ENCODE measurements at places on chromosomes 5 and 9.

- no peak for DNase-seq
Measured at GRCh38 chr5:130282049-130282448, 377.8 kb downstream of the CHSY3 start.

- DNase-seq: no peak
Measured at GRCh38 chr9:23823986-23824829, 1.8 kb downstream of the ELAVL2 start.

DNA sequence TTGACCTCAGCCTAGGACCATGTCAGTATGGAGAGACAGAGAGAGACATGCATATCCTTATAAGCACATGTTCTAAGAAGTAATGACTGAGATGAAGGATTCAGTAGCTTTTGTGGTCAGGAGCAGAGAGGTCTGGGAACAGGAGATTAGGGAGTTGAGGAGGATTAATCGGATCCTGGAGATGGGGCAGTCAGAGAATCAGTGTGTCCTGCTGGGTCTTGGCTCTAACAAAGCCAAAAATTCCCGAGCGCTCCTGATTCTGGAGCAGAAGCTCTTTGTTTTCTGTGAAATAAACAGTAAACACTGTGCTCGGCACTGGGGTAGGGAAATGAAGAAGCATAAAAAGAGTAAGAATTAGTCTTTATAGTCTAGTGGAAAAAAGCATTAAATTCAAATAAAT, 520.0 kb upstream of the CLINT1 start:
- no peak for DNase-seq

DNA sequence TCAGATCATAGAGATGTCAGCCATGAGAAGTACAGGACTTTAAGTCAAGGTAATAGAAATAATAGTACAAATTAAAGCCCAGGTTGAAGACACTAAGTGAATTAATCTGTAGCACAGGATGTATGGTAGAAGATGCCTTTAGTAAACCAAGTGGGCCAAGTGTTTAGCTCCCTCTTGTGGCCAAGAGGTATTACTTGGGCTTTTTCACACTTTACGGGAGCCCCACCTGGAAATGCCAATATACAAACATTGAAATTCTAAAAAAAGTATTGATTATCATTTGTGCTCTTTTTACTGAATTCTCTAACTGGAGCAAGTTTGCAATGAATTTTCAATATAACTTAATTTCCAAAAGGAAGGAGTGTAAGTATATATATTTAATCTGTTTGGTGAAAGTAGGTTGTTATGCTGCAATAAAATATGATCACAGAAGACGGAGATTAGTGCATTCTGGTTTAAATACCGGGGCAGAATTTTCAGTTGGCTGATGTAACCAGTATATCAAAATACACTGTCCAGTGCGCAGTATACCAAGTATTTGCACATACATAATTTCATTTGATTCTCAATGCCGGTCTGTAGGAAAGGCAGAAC, 84.7 kb downstream of the PARP8 start:
- no peak for DNase-seq

DNA sequence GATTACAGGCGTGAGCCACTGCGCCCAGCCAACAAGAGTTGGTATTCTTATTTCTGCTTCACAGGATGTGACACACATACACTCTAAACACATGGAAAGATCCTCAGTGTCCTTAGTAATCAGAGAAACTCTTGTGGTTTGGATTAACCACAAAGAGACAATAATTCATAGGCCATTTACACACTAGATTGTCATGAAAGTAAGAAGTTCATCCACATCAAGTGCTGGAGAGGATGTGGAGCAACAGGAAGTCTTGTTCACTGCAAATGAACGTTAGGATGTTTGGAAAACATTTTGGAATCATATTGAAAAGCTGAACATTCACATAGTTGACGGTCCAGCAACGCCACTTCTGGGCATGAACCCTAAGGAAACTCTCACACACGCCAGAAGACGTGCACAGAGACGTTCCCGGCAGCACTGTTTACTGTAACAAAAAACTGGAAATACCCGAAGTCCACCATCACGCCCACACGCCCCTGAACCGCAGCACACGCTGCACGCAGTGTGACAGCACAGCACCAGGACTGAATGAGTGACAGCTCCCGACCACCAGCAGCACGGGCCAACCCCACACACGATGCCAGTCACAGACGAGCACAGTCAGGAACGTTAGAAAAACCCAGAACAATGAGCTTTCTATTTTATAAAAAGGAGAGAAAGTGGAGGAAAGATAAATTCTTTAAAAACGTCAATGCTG, 87.6 kb downstream of the COL23A1 start:
- DNase-seq: no peak

DNA sequence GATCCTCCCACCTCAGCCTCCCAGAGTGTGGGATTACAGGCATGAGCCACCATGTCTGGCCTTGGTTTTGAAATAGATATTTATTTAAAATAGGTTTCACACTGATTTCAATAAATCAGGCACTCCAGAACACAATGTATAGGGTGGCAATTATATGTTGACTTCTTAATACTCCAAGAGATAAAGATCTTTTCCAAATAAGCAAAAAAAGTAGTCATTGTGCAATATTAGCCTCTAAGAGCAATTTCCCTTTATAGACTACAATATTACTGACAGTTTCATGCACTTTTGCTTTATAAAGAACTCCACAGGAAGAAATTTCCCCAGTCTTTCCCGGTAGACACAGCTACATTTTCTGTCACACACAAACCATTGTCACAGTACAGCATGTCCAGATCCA, 23.4 kb upstream of the RUFY1 start:
- DNase-seq: no peak

DNA sequence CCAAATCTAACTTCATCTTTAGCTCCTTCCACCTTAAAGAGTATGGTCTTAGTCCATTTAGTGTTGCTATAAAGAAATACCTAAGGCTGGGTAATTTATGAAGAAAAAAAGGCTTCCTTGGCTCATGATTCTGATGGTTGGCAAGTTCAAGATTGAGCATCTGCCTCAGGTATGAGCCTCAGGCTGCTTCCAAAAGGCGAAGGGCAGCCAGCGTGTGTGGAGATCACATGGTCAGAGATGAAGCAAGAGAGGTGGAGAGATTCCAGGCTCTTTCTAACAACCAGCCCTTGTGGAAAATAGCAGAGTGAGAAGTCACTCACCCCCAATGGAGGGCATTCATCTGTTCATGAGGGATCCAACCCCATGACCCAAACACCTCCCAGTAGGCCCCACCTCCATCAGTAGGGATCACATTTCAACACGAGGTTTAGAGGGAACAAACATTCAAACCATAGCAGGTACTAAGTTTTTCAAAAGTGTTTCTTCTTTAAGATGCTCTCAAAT, 225.9 kb downstream of the SGCD start:
- DNase-seq: no peak

DNA sequence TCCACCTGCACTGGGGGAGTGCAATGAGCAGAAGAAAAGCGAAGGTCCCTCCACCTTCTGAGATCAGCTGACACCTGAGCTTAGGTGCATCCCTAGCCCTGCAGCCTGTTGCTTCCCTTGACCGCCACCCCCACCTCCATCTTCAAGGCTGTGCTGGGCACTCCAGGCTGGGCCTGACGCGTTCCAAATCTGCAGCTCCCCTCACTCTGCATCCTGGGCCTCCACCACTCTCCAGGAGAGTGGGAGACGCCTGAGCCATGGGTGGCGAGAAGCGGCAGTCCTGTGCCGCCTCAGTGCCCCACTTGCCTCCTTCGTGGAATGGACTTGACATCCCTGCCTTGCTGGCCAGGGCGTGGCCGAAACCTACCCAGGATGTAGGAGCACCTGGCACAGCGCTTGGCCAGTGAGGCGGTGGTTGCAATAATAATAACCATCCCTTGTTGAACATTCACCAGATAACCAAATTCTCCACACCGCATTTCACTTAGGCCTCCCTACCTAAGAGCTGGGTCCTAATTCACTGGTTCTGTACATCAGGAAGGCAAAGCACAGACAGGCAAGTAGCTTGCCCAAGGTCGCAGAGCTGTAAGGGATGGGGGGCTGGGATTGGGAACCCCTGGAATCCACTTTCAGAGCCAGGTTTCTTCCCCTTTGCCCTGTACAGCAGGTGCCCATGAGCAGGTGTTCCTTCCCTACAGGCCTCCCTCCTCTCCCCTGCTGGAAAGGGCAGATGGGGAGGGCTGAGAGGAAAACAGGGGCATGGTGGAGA, 11.7 kb downstream of the B4GALT7 start:
- DNase-seq: no peak

DNA sequence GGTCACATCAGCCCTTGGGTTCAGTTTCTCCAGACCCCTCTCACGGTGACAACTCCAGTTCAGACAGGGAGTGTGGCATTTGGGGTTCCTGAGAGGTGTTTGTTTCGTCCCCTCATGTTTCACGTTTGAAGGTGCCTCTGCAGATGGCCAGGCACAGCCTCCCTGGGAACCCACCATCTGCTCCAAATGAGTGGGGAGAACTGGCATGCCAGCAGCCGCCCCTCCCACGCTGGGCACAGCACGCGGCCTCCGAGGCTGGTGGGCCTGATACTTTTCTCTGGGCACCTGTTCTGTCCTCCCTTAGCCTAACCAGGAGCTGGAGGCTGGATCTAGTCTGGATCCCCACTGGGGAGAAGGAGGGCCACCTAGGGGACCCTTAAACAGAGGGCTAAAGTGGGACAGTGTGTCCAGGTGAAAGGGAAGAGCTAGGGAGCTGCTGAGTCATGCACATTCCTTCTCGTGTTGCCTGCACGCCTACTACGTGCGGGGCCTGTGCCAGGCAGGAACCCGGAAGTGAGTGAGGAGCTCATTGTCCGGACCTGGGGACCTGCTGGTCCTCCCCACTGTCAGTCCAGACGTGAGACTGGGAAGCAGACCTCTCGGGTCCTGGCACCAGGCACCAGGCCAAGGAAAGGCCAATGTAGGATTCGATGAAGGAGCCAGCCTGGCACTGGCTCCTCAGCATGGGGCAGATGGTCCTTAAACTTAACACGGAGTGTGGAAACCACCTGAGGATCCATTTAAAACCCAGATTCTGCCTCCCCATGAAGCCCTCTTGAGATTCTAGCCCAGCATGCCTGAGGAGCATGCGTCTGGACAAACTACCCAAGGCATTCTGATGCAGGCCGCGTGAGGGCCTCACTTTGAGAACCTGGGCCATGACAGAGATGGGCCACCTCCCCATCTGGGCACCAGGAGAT, 11.7 kb downstream of the DNM1 start:
- DNase-seq: no peak

DNA sequence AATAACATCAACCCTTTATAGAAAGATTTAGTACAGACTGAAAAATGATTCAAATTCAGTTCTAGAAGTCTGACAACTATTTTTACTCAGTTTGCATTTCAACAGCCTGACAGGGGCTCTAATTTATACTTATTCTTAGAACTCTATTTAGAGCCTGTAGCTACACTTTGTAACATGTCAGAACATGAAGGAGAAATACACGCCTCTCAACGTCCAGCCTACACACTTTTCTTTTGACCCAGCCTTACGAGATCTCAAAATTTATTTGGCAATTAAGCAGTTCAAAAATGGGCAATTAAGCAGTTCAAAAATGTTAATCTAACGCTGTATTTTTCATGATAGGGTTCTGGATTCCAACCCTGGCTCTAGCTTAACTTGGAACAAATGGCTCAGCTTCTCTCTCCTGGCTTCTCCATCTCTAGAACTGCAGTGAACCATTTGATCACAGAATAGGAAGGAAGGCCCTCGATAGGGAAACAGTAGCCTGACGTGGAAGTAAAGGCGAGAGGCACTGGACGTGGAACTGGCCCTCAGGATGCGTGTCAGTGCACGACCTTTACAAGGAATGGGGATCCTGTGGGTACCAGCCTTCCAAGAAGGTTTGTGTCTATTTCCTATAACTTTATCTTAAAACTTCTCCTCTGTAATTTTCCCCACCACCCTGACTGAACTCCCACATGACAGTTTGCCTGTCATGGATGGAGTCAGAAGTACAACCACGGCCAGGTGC, 66.4 kb downstream of the PRRT1B start:
- no peak for DNase-seq

GRCh38 chr9:132630116-132630515, 39.7 kb downstream of the DDX31 start:
- DNase-seq: no peak

- no peak for DNase-seq
Measured at GRCh38 chr9:102101723-102102122, 363.3 kb upstream of the GRIN3A start.

DNA sequence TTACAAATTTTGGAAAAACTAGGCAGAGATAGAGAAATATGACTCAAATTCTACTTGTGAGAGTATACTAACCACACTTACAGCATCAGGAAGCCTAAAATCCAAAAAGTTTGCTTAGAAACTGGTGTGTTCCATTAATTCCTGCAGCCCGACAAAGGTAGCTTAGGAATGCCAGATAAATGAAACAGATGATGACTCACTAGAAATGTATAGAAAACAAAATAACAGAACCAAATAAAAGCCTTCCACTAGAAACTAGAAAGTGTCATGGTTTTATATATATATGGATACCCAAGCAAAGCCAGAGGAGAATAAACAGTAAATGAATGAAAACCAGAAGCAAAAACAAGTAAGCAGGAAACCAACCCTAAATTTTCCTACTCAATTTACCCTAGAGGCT, 272.2 kb upstream of the PRDM9 start:
- no peak for DNase-seq

- no peak for DNase-seq
Measured at GRCh38 chr9:94812343-94812742, 85.8 kb downstream of the AOPEP start.

DNA sequence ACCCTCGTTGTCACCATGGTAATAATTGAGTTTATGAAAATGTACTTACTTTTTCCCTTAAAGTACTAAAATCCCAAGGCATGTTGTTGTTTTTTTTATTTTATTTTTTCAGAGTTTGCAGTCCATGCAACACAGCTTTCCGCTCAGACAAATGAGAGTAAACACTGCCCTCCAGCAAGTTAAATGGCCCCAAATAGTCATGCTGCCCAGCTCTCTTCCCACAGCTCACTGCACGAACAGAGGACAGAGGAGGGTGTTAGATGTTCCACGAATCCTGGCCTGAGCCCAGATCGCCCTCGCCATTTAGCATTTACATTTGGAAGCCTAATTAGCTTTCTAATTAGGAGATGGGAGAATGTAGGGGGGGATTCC, 1.9 kb downstream of the NIM1K start:
- DNase-seq: no peak

DNA sequence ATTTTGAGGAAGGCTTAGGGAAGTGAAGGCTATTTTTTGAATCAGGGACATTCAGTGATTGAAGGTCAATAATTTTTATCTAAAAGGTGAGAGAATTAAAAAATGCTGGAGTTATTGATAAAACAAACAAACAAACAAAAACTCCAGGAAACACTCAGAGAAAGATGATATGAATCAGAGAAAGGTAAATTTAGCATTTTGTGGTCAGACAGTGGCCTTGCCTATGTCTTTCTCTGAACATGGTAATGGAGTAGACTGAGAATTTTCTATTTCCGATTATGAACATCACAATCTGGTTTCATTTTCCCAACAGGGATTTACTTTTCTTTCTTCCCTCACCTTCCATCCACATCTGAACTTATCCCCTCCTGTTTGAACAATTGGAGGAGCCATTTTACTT, 353.6 kb upstream of the RIOK2 start:
- no peak for DNase-seq

GRCh38 chr5:29845206-29845605, 1348.3 kb upstream of the CDH6 start:
- DNase-seq: no peak

All from activated CD8-positive, alpha-beta memory T cell treated with anti-CD3 and anti-CD28 coated beads for 1 hour (primary cell).